ENCODE measurements at places on chromosomes 11 and 22.

- DNase-seq = no peak
Measured at GRCh38 chr11:108914211-108914610, 249.3 kb downstream of the DDX10 start.

DNA sequence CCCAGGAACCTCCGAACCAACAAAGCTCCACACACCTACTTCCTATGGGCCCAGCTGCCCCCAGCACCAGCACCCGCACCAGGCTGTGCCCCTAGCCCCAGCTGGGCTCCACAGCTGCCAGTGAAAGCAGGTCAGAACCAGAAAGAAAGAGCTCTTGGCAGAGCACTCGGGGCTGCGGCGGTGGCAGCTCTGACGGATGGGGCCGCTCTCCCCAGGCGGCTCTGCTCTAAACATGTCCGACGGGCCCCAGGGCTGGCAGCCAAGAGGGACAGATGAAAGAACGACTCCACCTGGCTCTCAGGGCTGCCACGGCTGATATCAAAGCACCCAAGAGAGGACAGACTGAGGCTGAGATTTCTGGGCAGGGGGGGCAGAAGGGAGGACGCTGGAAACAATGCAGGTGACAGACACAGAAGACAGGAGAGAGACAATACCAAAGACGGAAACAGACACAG, 25.7 kb downstream of the LRFN4 start:
- no peak for DNase-seq

- no peak for DNase-seq
Measured at GRCh38 chr11:111358038-111359001, 20.8 kb downstream of the POU2AF1 start.

GRCh38 chr11:36261094-36261493, 28.1 kb downstream of the COMMD9 start:
- no peak for DNase-seq

DNA sequence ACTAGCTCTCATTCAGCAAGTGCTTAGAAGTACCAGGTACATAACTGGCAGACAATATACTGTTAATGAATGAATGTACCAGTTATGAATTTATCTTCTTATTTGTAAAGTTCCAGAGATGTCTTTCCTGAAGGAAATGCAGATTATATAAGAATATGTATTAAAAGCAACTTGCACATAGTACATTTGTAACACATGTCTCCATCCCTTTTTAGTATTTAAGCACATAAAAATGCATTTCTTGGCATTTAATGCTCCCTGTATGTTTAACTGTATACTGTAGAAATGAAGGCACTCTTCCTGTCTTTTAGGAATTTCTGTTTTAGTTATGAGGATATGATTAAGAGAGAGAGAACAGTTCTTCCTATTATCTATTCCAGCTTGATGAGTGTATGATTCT, 241.3 kb downstream of the NELL1 start:
- DNase-seq = no peak

- no peak for DNase-seq
Measured at GRCh38 chr11:85114786-85115185, 512.4 kb downstream of the DLG2 start.

- DNase-seq = no peak
Measured at GRCh38 chr11:27904358-27905055, 203.4 kb downstream of the KIF18A start.

DNA sequence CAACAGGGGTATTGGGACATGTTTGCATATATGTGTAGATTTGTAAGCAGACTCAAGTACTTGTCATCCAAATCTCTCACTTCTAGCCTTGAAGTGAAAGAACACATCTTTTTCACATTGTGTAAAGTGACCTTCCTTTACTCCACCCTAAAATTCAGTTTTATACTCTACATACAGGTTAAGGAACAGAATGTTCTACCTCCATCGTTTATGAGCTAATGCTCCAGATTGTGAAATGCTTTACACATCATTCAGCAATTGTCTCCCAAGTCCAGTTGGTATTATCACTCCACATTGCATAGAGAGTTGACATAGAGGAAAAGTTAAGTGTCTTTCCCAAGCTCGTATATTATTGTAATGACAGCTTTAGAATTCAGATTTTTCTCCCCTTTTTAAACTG, 46.1 kb upstream of the BLID start:
- DNase-seq = no peak

DNA sequence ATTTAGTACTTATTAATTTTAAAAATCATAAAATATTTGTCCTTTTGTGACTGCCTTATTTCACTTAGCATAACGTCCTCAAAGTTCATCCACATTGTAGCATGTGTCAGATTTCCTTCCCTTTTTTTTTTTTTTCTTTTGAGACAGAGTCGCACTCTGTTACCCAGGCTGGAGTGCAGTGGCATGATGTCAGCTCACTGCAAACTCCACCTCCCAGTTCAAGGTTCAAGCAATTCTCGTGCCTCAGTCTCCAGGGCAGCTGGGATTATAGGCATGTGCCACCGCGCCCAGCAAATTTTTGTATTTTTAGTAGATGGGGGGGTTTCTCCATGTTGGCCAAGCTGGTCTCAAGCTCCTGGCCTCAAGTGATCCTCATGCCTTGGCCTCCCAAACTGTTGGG, 10.6 kb downstream of the RAB6A start:
- no peak for DNase-seq

GRCh38 chr11:63686926-63687325, 5.6 kb downstream of the RTN3 start:
- no peak for DNase-seq
